ENCODE measurements at places on chromosomes 2 and 18.

GRCh38 chr2:237675316-237675715 is 47.9 kb downstream of the LRRFIP1 start:
- H3K4me1 ChIP-seq: peaks cover 50% of the 10 kb centered on the region
- no peaks in the 10 kb centered on the region for H3K27me3 ChIP-seq
- peaks cover 13% of the 10 kb centered on the region for H3K36me3 ChIP-seq
- H3K27ac ChIP-seq: peak overlapping the region; percentile 96
- DNase-seq: peak; percentile 47

DNA sequence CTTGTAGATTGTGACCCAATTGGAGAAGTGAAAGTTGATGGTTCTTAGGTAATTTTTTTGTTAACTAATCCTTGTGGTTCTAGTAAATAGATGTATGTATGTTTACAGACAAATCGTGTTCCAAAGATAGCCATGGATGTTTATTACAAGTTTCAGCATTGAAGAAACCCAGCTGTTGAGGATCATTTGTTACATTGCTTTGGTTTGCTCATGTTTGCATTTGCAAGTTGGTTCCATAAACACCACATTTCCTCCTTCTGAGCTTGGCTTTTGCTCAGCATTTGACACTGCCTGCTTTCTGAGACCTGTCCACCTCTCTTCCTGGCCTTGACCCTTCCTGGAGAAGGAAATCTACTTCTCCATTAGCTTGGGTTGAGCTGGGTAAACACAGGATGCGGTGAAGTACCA is 1.8 kb upstream of the CCDC68 start:
- H3K36me3 ChIP-seq: no peaks in the 10 kb centered on the region
- peaks cover 12% of the 10 kb centered on the region for H3K27me3 ChIP-seq
- H3K4me3 ChIP-seq: no peak overlapping the region
- H3K27ac ChIP-seq: no peak overlapping the region

- H3K27me3 ChIP-seq: no peaks in the 10 kb centered on the region
- H3K4me1 ChIP-seq: no peaks in the 10 kb centered on the region
- no peaks in the 10 kb centered on the region for H3K36me3 ChIP-seq
- no peak overlapping the region for H3K27ac ChIP-seq
- H3K4me3 ChIP-seq: no peak overlapping the region
- no peak for DNase-seq
Observed at GRCh38 chr18:32520771-32521170, 50.1 kb upstream of the GAREM1 start.

- H3K4me3 ChIP-seq: no peak overlapping the region
- no peaks in the 10 kb centered on the region for H3K4me1 ChIP-seq
- no peaks in the 10 kb centered on the region for H3K36me3 ChIP-seq
Observed at GRCh38 chr2:209331291-209331844, 92.5 kb upstream of the MAP2 start.

DNA sequence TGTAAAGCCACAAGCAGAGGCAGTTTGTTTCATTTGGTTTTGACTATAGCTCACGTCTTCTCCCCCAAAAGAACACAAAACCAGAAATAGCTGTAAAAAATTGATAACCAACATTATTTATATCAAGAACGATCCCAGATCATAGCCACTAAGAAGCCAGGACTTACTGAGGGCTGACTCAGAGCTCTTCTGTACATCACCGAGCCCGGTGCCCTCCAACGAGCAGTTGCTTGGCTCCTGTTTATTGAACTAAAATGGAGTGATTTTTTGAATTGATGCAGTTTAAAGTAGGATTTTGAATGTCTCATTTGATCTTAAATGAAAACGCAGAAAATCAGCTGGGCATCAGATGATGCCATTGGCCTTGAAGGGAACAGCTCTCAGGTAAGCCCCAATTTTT is 343.3 kb downstream of the INSIG2 start:
- no peak overlapping the region for H3K27ac ChIP-seq
- no peaks in the 10 kb centered on the region for H3K4me1 ChIP-seq
- H3K4me3 ChIP-seq: no peak overlapping the region
- DNase-seq: no peak
- no peaks in the 10 kb centered on the region for H3K36me3 ChIP-seq
- no peaks in the 10 kb centered on the region for H3K27me3 ChIP-seq

- peaks cover 9% of the 10 kb centered on the region for H3K4me1 ChIP-seq
- H3K36me3 ChIP-seq: no peaks in the 10 kb centered on the region
- DNase-seq: no peak
- H3K27ac ChIP-seq: no peak overlapping the region
- H3K27me3 ChIP-seq: no peaks in the 10 kb centered on the region
Observed at GRCh38 chr18:61608316-61608715, 275.1 kb downstream of the CDH20 start.

- H3K4me3 ChIP-seq: no peak overlapping the region
- DNase-seq: no peak
- H3K27me3 ChIP-seq: no peaks in the 10 kb centered on the region
Observed at GRCh38 chr2:61493523-61493942, 22.6 kb upstream of the USP34 start.
